Frontal cortex (tissue), 4 donors: ENCODE measurements at places on chromosomes 13 and 19.

DNA sequence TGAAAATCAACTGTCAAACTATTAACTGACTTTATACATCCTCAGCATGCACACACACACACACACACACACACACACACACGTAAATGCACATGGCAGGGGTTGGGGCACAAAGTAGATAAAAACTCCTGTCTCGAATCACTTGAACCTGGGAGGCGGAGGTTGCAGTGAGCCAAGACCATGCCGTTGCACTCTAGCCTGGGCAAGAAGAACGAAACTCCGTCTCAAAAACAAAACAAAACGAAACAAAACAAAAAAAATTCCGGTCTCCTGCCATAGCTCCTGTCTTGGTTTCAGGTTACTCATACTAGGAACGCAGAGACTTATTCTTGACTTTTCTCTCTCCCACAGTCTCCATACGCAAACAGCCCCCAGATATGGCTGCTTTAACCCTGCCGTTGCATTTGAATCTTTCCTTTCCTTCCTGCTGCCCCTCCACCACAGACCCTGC lies 148.9 kb downstream of the SHISA2 start:
- no peak for DNase-seq

DNA sequence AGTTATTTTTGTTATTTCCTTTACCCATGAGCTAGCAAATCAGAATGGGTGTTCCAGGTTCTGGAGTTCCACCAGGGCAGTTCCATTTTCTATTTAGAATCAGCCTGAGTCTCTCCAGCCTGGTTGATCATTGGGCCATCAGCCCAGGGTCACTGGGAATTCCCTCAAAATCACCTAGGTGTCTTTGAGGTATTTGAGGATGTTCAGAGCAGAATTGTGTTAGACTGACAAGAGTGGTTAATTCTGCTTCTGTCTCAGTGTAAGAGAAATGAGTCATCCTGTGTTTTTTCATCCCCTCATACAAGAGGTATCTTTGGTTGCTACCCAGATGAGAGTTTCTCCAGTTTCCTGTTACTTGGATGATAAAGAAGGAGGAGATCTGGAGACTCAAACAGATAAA lies 11.7 kb downstream of the ZNF66 start:
- DNase-seq, result no peak

GRCh38 chr19:17286752-17287151 lies 5.1 kb downstream of the ANKLE1 start:
- DNase-seq, result no peak

DNA sequence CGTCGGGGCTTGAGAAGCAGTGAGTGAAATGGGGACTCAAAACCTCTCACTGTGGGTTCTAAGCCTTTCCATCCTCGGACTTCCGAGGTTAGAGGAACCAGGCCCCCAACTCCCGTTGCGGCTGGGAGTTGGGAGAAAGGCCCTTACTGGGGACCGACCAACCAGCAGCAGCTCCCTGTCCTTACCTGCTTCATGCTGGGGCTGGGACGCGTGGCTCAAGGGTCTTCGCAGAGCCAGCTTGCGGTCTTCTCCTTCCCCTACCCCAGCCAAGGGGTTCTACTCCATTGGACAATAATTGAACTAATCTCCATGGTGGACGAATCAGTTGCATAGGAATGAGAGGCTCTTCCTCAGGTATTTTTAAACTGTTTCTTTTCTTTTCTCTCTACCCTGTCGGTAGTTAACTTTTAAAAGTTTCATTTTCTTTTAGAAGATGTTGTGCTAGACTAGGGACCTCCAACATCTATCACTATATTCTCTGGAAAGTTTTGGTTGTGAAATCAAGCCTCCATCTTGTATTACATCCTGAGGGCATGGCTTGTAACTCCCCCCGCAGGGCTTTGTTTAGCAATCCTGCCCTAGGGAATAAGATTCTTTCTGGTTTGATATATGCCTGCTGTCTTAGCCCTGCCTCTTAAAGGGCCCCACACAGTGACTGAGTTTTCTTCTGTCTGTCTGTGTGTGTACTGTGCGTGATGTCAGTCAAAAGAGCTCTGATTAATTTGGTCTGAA lies 1027.1 kb upstream of the PCDH9 start:
- no peak for DNase-seq

- DNase-seq, result no peak
Measured at GRCh38 chr19:4083677-4084546, 17.2 kb upstream of the ZBTB7A start.

DNA sequence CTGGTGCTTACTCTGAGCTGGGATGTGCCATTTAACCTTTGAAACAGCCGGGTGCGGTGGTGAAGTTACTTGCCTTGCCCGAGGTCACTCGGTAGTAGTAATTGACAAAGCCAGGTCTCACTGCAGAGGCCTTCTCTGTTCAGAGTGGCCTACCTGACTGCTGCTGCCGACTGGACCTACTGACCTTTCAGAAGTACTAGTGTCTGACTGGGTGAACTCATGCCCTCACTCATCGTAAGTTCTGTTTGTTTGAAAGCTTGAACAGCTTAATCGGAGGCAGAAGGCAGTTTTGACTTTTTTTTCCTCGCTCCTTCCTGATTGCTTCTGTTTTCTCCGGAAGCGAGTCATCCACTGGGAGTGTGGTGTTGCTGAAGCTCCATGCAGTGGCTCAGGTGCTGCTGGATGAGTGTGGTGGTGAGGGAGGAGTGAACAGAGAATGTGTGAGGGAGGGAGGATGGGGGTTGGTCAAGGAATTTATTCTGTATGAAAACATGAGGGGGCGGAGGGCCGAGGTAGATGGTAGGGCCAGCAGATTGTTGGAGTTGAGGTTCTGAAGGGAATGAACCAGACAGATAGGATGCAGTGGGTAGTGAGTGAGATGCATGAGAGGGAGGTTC lies 2.7 kb downstream of the SPINT2 start:
- no peak for DNase-seq

GRCh38 chr13:53200498-53201453 lies 172.2 kb downstream of the OLFM4 start:
- DNase-seq, result peak; percentile 63

GRCh38 chr19:31113293-31113692 lies 235.9 kb downstream of the TSHZ3 start:
- DNase-seq, result no peak

- DNase-seq, result peak; percentile 75
Measured at GRCh38 chr19:4557971-4558941, 1.2 kb downstream of the SEMA6B start.

DNA sequence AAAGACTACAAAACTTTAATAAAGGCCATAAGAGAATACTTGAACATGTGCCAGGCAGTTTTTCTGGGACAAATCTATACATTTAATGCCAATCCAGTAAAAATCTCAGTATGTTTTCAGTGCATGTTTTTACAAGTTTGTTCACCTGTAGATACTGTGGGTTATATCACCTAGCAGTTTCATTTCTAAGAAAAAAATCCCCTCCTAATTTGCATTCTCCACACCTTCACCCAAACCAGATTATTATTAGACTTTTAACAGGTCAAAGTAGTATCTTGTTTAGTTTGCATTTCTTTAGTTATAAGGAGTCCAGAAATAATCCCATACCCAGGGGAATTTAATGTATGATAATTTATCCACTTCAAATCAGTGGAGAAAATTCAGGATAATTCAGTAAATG lies 17.0 kb upstream of the LPAR6 start:
- no peak for DNase-seq

DNA sequence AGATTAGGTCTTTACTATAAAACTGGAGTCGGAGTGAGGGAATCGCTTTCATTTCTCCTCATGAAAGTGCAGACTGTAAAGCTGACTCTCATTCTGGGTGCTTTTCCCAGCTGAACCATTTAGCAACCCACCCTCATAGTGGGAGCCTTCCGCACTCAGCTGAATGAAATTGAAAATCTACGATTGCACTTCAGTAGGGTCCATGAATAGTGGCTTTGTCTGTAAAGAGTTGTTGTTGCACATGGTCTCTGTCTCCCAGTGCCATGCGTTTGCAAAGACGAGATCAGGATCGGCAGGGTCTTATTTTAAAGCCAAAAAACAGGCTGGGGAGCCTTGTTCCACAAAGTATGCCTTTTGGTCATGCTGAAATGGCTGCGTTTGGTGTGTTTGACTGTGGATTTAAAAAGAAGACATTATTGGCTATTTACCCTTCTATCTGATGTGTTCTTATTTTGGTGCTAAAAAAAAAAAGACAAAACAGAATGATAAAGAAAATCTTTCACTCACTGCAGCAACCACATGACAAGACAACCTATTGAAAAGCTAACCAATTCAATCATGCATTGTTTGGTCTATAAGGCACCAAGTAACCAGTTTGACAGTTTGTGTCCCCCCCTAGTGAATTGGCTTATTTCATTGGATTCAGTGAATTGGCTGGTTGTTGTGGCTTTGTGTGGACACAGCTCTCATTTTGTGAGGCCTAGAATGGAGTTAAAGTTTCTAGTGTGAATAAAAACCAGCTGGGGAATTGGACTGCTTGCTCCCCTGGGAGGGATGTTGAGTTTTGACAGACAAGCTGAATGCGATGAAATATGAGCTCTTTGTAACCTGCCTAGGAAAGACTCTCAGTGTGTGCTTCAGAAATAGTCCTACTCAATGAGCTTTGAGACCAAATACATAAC lies 65.6 kb downstream of the ARHGAP35 start:
- DNase-seq, result no peak

GRCh38 chr19:38565691-38566105 lies 52.1 kb downstream of the MAP4K1 start:
- no peak for DNase-seq

GRCh38 chr13:20461860-20462532 lies 63.7 kb downstream of the CRYL1 start:
- DNase-seq, result no peak

DNA sequence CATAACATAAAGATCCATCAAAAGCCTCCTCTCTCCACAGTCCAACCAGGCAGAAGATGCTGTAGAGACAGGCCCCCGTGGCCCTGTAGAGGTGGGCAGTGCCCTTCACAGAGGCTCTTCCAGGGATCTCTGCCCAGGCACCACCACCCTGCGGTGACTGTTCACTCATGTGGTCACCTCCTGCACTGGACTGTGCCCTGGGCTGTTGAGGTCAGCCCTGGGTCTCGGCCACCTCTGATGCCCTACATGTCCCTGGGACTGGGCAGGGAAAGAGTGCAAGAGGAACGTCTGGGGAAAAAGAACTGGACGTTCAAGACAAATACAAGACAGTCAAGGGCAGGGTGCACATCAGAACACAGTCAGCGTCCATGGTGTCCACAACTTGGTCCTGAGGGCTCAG lies 22.3 kb downstream of the PEPD start:
- no peak for DNase-seq

- DNase-seq, result no peak
Measured at GRCh38 chr19:54461210-54461609, 2.4 kb downstream of the LENG9 start.

- DNase-seq, result no peak
Measured at GRCh38 chr13:42973581-42973980, 18.5 kb downstream of the EPSTI1 start.

- DNase-seq, result no peak
Measured at GRCh38 chr13:34078334-34078999, 260.5 kb downstream of the RFC3 start.

DNA sequence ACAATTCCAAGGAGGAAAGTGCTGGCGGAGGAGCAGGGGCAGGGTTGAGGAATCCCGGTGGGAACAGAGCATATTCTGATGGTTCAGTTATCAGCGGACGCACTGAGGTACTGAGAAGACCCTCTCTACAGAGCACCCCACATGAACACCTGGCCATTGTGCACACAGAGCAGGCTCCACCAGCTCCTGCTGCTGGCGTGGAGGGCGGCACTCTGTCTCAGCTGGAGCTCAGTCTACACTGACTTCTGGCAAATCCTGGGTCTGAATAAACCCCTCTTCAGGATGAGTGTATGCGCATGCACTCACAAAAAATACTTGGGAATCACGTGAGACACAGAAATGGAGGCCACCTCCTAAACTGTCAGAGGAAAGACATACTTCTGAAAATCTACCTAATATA lies 114.4 kb upstream of the IRS2 start:
- no peak for DNase-seq

- DNase-seq, result no peak
Measured at GRCh38 chr19:34135821-34136611, 36.3 kb upstream of the LSM14A start.

DNA sequence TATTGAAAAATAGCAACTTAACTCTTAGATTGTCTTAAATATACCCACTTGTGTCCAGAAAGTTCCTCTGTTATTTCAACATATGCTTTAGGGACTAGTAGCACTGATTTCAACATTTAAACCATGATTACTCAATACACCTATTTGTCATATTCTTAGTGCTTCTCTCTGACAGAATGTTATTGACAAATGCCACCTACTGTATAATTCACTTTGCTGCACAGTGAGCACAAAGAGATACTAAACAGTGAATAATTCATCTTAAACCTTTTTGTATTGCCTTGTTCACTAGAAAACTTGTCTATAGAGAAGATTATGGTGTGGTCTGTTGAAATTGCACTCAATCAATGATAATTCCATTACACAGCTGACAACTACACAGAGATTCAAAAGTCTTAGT lies 692.6 kb downstream of the PCDH17 start:
- no peak for DNase-seq

- no peak for DNase-seq
Measured at GRCh38 chr13:23754506-23754905, 134.7 kb downstream of the MIPEP start.

- no peak for DNase-seq
Measured at GRCh38 chr19:4337906-4338440, 654 bp downstream of the STAP2 start.

- no peak for DNase-seq
Measured at GRCh38 chr19:49915271-49915670, 13.7 kb upstream of the ATF5 start.

DNA sequence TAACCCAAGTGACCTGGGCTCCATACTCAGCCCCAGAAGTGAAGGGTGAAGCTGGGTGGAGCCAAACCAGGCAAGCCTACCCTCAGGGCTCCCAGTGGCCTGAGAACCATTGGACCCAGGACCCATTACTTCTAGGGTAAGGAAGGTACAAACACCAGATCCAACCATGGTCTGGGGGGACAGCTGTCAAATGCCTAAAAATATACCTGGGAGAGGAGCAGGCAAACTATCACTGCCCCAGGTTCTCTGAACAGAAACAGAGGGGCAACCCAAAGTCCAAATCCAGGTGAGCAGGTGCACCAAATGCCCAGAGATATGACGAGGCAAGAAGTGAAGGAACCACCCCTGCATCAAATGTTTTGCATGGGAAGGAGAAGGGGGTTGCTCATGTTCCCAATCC lies 6.1 kb upstream of the CEACAM7 start:
- DNase-seq, result no peak

- no peak for DNase-seq
Measured at GRCh38 chr19:51139299-51140014, 2.6 kb upstream of the SIGLEC7 start.

DNA sequence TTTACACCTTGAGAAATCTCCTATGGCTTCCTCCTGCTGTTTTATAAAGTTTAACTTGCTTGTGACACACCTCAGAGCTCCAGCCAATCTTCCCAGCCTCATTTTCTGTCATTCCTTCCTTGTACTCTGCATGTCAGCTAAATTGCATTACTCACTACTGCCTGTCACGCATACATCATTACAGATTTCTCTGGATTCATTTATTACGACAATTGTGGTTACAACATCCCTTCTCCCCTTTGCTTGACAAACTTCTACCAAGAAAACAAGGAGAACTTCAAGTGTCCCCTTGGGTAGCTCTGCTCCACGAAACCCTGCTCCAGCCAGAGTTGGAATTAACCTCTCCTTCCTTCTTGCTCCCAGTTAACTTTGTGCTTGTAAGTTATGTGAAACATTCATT lies 22.0 kb upstream of the GPR18 start:
- DNase-seq, result no peak
